Aorta (tissue), 5 donors: ENCODE measurements at places on chromosomes 3 and 15. TPM values are rescaled to one million over a fixed set of nuclear protein-coding genes. Genes with fewer than 3 reads are reported as not detected.

- no peak for DNase-seq
These were observed 47.4 kb upstream of the TPM1 start for GRCh38 chr15:62994975-62995681.

DNA sequence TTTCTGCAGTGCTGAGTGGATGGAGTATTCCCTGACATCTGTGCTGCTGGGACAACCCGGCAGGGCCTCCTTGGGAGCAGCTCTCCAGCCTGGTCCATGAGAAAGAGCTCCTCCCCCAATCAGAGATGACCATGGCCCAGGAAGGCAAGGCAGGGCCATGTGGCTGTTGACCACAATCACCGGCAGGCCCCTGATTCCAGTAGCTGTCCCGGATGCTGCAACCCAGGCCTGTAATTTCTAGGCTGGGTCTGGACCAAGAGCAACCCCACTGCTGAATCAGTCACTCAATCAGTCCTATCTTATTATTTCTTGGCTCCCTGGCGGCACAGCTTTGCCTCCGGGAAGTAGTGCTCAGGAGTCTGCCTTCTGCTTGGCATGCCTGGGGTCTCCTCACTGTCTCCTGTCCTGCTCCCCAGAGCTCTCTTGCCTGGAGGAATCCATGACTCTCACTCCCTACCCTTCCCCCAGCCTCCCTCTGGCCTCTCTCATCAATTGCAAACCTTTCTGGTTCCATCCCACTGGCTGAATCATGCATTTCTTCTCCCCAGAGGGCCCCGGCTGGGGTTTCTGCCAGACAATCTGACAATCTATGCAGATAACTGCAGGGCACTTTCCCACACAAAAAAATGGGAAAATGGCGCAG is 32.6 kb upstream of the ITGA11 start:
- peak; percentile 80 for DNase-seq

- no peak for DNase-seq
These were observed 77.0 kb downstream of the BBX start for GRCh38 chr3:107599772-107600145.

C2CD4A gene
- 0.19 TPM for total RNA-seq

- DNase-seq = no peak
These were observed 14.9 kb downstream of the ATP11B start for GRCh38 chr3:182808041-182808770.

SLC12A6 gene
- 46.0 TPM for total RNA-seq

GP9 gene
- not detected for total RNA-seq

GRCh38 chr15:63994073-63994600 is 52.1 kb downstream of the DAPK2 start:
- DNase-seq = no peak

- no peak for DNase-seq
These were observed 33.6 kb upstream of the APH1B start for GRCh38 chr15:63243776-63244175.

CHST2 gene
- 2.8 TPM for total RNA-seq

ENTPD3 gene
- total RNA-seq = 2.2 TPM
